Left cardiac atrium (tissue), 4 donors: ENCODE measurements at places on chromosomes 11 and 22. TPM values are rescaled to one million over a fixed set of nuclear protein-coding genes. Genes with fewer than 3 reads are reported as not detected.
A peak's percentile ranks its signal among the peaks of the same experiment; 100 is the strongest.

The TRIM49C gene
- total RNA-seq, result not detected

DNA sequence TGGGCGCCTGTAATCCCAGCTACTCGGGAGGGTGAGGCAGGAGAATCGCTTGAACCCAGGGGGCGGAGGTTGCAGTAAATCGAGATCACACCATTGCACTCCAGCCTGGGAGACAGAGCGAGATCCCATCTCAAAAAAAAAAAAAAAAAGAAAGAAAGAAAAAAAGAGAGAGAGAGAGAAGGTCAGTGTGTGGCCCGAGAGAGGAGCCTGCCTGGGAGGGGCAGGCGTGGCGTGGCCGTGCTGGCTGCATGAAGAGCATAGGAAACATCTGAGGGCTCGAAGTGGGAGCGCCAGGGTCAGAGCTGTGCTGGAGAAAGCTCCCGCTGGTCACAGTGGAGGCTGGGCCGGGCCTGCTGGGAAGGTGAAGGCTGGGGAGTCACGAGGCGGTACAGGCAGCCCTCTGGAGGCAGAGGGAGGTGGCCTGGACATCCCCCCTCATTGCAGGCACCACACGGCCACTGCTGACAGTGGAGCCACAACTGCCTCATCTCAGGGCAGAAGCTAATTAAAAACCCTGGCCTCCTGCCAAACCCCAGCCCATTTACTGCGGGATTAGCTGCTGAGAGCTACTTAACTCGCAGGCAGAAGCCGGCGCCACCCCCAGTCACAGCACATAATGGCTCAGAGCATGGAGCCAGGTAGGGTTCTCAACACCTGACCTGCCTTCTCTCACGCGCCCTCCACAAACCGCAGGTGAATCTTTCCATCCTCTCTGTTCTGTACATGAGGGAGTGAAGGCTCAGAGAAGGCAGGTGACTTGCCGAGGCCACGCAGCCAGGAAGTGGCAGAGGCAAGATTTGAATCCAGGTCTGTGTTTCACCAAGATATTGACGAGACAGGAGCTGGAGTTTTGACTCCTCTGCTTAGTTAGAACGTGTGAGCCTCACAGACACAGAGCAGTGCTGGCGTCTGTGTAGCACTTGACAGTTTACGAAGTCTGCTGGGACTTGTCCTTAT, 32.6 kb downstream of the NFAM1 start:
- DNase-seq, result peak; percentile 37

GRCh38 chr22:26801449-26801848, 144.1 kb downstream of the MIAT start:
- DNase-seq, result no peak

DNA sequence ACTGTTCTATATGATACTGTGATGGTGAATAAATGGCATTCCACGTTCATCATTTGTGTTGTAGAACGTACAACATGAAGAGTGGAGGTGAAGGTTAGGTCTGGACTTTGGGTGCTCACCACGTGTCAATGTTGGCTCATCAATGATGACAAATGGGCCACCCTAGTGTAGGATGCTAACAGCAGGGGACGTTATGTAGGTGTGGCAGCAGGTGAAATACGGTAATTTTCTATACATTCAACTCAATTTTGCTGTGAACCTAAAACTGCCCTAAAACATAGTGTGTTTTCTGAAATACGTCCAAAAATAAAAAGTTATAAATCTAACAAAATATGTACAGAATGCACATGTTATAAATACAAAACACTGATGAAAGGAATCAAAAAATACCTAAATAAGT, 6.2 kb downstream of the KRTAP5-6 start:
- DNase-seq, result no peak

The DCDC1 gene
- 0.13 TPM for total RNA-seq

DNA sequence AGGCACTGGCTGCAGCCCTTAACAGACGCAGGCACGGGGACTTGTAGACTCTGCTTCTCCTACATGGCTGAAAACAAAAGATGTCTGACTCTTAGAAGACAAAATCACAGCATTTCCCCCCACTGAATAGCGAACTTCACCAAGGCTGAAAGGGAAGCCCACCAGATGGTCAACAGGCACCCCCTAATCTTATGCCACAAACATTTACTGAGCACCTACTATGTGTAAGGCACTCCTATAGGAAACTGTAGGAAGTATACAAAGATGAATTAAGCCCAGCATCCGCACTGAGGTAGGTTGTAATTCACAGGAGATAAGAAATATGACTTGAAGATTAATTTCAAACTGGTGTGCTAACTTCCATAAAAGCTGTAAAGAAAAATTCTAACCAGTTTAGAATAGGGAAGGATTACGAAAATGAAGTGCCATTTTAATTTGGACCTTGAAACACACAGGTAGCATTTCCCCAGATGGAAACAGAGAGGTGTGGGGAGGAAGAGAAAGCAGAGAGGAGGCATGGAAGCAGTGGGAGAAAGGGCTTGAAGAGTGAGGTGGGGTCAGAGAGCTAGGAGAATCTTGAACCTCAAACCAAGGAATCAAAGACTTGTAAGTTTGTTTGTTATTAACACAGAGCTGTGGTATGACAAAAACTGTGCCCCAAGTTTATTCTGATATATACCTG, 38.1 kb downstream of the NUMA1 start:
- DNase-seq, result no peak

GRCh38 chr11:86360775-86361395, 13.8 kb upstream of the CCDC81 start:
- no peak for DNase-seq

GRCh38 chr22:37557321-37558001, 2.8 kb upstream of the CDC42EP1 start:
- DNase-seq, result no peak

The FGF3 gene
- not detected for total RNA-seq

DNA sequence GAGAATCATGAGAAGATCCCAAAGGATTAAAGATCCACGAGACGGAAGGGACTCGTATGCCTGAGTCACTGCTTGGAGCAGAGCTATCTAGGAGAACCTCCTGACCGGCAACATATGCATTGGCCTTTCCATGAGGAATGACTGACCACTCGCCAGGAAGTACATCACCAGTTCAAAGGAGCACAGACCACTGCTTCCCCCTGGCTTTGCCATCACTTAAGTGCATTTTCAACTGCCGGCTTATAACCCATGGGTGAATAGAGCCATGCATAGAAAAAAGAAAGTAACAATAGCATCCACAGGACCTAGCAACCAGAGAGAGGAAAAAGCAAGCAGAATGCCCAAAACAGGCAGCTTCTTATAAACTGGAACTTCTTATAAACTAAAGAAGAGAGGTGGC, 98.3 kb upstream of the ZC3H12C start:
- DNase-seq, result no peak

GRCh38 chr11:89463266-89463780, 27.9 kb downstream of the NOX4 start:
- DNase-seq, result no peak

- no peak for DNase-seq
These were observed 169.4 kb downstream of the WT1 start for GRCh38 chr11:32265911-32266310.

GRCh38 chr11:12449961-12450715, 72.8 kb downstream of the PARVA start:
- no peak for DNase-seq

DNA sequence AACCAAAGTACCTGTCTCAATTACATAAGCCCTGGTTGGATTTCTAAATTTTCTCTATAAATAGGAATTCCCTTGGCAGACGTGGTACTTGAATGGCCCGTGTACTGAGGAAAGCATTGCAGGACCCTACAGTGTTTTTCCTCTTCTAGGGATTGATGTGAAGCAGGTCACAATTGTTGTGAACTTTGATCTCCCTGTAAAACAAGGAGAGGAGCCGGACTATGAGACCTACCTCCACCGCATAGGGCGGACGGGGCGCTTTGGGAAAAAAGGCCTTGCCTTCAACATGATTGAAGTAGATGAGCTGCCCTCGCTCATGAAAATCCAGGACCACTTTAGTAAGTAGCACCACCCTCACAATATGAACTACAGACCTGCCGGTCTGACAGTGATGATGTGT, 16.7 kb downstream of the DDX25 start:
- DNase-seq, result no peak
